Activated T-helper 1 cell treated with anti-CD3 and anti-CD28 coated beads, Interleukin-12 subunit alpha, Interleukin-12 subunit beta, Interleukin-2, Interleukin-4 antibody, amounts not matched to agents 30 ng/mL and 10 ng/mL and 1 ng/mL, durations not matched to agents 14 hours and 24 hours and 36 hours (primary cell): ENCODE measurements at places on chromosomes 11 and 22.

- peak; percentile 57 for DNase-seq
Measured at GRCh38 chr11:129853518-129854231, 38.0 kb downstream of the TMEM45B start.

DNA sequence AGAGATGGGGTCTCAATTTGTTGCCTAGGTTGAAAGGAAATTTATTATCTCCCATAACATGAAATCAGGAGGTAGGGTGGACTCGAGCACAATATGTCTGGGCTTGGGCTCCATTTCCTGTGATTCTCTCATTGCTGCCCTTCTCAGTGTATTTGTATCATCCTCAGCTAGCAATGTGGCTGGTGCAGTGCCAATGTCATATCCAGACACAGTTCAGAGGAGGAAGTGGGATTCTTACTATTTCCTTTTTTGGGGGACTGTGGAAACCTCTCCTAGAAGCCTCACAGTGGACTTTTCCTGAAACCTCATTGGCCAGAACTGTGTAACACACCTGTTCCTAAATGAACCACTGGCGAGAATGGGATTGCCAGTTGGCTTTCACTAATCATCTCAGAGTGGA is 21.0 kb upstream of the SWAP70 start:
- DNase-seq: no peak

DNA sequence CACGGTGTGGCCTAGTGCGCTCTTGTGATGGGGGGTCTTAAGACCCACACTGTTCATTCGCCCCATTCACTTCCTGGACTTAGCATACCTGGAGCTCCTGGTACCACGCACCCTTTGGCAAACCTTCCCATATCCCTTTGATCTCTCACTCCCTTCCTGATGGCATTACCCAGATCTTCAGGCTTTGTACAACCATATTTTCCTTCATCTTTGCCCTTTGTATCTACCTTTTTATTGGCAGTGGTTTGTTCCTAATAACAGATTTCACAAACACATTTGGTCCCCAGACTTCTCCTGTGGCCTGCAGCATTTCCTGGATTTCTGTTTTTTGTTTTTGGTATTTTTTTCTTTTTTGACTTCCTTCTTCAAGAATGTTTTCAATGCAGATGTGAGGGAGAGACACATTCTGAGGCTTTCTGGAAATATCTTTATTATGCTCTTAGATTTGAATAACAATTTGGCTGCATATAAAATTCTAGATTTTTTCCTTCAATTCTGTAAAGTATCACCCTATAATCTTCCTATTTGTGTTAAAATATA is 16.1 kb upstream of the IFITM3 start:
- DNase-seq: no peak

GRCh38 chr22:48376936-48377712 is 1450.5 kb downstream of the BRD1 start:
- no peak for DNase-seq

GRCh38 chr11:100731471-100731870 is 44.4 kb downstream of the ARHGAP42 start:
- no peak for DNase-seq

DNA sequence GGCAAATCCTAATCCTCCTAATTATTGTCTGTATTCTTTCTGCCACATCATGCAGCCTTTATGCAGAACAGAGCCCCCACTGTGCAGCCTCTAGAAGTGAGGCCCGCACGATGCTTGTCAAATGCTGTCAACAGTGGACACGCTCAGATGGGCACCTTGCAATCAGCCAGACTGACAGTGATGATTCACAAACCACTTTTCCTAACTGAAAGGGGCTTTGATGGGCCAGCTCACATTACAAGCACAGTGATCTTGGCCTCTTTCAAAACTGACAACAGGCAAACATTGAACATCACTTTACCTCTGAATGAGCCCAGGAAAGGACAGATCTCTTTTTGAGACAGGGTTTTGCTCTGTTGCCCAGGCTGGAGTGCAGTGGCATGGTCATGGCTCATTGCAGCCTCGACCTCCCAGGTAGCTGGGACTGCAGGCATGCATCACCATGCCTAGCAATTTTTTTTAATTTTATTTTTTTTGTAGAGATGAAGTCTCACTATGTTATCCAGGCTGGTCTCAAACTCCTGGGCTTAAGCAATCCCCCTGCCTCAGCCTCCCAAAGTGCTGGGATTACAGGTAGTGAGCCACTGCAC is 18.0 kb upstream of the E2F8 start:
- DNase-seq: no peak

DNA sequence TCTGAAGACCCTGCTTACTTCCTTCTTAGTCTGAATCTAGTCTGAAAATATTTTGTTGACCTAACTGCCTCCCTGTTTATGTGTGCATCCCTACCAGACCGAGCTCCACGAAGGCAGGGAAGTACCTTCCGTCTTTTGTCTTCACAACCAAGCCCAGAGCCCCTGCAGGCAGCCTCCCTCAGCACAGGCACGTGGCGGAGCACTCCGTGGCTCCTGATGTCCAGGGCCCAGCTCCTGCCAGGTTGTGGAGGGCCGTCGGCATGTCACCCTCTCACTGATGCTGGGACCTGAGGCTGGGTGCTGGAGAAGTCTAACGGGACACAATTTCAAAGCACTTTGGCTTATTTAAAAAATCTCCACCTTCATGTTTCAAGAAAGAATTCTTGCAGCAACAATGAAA is 59.4 kb upstream of the CLTCL1 start:
- DNase-seq: no peak

DNA sequence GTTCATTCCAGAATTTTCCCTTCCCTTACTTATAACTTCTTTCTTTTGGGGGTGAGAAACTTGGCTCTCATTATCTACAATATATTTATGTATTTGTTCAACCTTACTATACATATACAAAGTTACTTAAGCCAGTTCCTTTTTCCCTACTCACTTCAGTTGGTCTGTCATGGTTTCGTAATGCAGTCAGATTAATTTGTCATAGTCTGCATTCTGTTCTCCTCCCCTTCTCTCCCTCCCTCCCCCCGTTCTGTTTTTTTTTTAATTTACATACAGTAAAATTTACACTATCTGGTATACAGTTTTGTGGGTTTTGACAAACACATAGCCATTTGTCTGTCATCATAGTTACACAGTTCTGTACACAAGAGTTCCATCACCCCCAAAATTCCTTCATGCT is 71.8 kb upstream of the ADORA2A start:
- DNase-seq: no peak

DNA sequence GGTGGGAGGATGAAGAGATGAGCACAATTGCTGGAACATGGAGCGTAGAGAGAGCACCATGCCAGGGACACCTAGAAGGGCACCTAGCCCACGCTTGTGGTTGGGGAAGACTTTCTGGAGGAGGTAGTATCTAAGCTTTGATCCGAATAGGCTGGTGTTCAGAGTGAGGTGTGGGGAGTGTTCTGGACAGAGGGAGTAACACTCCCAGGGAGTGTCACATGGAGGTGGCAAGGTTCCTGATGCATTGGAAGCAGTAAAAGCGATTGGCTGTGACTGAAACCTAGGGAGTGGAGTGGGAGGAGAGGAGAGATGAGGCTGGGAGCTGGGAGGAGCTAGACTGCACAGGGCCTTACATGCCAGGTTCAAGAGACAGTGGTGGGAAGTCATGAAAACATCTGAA is 188.0 kb upstream of the NCAM1 start:
- no peak for DNase-seq

- no peak for DNase-seq
Measured at GRCh38 chr11:15645201-15645600, 530.5 kb downstream of the INSC start.
